ENCODE measurements at places on chromosomes 16 and 17. TPM values are rescaled to one million over a fixed set of nuclear protein-coding genes. Genes with fewer than 3 reads are reported as not detected.

DNA sequence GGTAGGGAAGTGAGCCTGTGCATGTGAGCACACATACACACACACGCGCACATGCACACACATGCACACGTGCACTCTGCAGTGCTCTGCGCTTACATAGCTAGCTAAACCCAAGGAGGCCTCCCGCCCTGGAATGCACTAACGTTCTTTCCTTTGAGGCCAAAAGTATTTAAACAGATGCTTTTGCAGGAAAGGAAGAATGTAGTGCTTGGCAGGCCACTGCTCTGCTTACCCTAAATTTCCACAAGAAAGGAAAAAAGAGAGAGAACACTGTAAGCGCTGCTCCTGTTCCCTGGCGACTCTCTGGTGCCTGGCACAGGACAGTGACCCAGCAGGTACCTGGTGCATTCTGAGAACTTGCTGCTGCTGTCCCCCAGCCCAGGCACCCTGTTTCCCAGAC lies 31.3 kb upstream of the MRPS23 start:
- no peaks in the 10 kb centered on the region for H3K36me3 ChIP-seq
- no peak for DNase-seq
- H3K4me3 ChIP-seq: no peak overlapping the region
- peaks cover 3% of the 10 kb centered on the region for H3K4me1 ChIP-seq
- H3K27ac ChIP-seq: peak overlapping the region; percentile 69
- no peaks in the 10 kb centered on the region for H3K27me3 ChIP-seq

GRCh38 chr17:75124819-75125162 lies 6.8 kb downstream of the NT5C start:
- no peaks in the 10 kb centered on the region for H3K36me3 ChIP-seq
- DNase-seq: no peak
- peak overlapping the region; percentile 96 for H3K27ac ChIP-seq

GRCh38 chr16:68737730-68738629 lies 888 bp downstream of the CDH1 start:
- H3K27ac ChIP-seq: peak overlapping the region; percentile 90
- H3K4me3 ChIP-seq: peak overlapping the region; percentile 90
- H3K36me3 ChIP-seq: no peaks in the 10 kb centered on the region
- H3K4me1 ChIP-seq: no peaks in the 10 kb centered on the region
- DNase-seq: peak; percentile 85

DNA sequence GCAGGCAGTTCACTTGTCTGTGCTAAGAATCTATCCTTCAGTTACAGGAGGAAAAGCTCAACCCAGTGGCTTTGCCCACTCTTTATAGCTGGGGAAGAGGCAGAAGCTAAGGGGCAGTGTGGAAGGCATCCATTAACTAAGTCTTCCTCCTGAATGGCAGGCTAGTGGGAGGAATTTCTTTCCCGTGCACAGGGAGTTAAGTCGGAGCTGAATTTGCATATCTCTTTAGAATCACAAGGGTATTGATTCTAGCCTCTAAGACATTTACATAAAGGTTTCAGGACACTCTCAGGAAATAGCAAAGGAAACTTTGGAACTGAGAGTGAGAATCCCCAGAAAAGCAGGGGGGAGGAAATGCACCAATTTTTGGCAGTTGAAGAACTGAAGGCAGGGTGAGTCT lies 245.6 kb downstream of the CA10 start:
- no peaks in the 10 kb centered on the region for H3K4me1 ChIP-seq
- no peak for DNase-seq
- H3K36me3 ChIP-seq: no peaks in the 10 kb centered on the region
- no peak overlapping the region for H3K4me3 ChIP-seq
- H3K27ac ChIP-seq: no peak overlapping the region

DNA sequence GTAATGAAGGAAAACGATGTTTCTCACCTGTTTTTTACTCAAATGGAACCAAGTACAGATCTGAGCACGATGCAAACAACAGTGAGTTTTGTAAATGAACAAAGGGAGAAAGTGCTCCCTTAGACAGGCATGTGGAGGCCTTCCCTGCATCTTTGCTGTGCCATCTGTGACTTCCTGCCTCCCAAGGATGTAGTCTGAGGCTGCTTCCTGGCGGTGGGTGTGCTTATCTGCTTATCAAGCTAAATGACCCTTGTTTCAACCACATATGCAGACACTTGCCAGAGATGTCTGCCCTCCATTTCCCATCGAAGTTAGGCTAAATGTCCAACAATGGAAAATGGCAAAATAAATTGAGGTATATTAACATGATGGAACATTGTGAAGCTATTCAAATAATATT lies 34.6 kb downstream of the RGS9 start:
- no peaks in the 10 kb centered on the region for H3K4me1 ChIP-seq
- H3K27ac ChIP-seq: no peak overlapping the region
- H3K4me3 ChIP-seq: no peak overlapping the region
- DNase-seq: no peak
- H3K27me3 ChIP-seq: no peaks in the 10 kb centered on the region

DNA sequence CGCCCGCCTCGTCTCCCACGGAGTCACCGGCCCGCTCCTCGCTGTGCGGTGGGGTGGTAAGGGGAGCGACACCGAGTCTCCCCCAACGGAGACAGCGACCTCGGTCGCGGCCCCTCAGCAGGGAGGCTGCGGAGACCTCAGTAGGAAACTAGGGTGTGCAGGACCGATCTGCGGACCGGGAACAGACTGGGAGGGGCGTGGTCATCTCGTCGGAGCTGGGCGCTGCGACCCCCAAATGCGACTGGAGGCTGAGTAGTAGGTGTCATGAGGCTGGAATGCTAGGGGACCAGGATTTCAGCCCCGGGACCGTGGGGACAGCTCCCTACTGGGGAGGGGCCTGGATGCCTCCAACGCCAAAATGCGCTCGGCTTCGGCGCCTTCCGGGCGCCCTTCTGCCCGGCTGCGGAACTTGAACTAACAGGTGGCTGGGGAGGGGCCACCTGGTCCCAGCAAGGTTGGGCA lies 1.3 kb downstream of the CACNG4 start:
- DNase-seq: peak; percentile 35
- H3K27ac ChIP-seq: no peak overlapping the region
- peaks cover 55% of the 10 kb centered on the region for H3K27me3 ChIP-seq
- no peaks in the 10 kb centered on the region for H3K4me1 ChIP-seq
- no peaks in the 10 kb centered on the region for H3K36me3 ChIP-seq

- H3K27ac ChIP-seq: no peak overlapping the region
- peaks cover 12% of the 10 kb centered on the region for H3K36me3 ChIP-seq
- H3K4me1 ChIP-seq: no peaks in the 10 kb centered on the region
These were observed 127.8 kb downstream of the CPPED1 start for GRCh38 chr16:12675852-12676251.

DNA sequence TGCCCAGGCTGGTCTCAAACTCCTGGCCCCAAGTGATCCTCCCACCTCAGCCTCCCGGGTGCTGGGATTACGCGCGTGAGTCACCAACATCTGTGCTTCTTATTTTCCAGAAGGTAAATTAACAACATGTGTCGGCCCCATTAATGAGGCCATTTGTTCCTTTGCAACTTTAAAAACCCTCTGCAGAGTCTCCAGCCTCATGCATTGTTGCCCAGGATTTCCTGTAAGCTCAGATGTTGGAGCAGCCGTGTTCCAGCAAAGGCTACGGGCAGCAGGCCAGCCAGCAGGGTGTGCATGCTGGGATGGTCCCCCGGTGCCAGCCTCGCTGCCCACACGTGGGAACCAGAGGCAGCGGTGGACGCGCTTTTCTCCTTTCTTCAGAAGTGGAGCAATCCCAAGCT lies 19.1 kb upstream of the HEXD start:
- H3K27ac ChIP-seq: no peak overlapping the region
- H3K36me3 ChIP-seq: no peaks in the 10 kb centered on the region
- DNase-seq: no peak
- H3K4me3 ChIP-seq: no peak overlapping the region
- no peaks in the 10 kb centered on the region for H3K4me1 ChIP-seq
- no peaks in the 10 kb centered on the region for H3K27me3 ChIP-seq

GRCh38 chr17:83007504-83008185 lies 71.8 kb upstream of the METRNL start:
- H3K27me3 ChIP-seq: no peaks in the 10 kb centered on the region
- H3K36me3 ChIP-seq: peaks cover 22% of the 10 kb centered on the region
- DNase-seq: no peak
- no peak overlapping the region for H3K27ac ChIP-seq

DNA sequence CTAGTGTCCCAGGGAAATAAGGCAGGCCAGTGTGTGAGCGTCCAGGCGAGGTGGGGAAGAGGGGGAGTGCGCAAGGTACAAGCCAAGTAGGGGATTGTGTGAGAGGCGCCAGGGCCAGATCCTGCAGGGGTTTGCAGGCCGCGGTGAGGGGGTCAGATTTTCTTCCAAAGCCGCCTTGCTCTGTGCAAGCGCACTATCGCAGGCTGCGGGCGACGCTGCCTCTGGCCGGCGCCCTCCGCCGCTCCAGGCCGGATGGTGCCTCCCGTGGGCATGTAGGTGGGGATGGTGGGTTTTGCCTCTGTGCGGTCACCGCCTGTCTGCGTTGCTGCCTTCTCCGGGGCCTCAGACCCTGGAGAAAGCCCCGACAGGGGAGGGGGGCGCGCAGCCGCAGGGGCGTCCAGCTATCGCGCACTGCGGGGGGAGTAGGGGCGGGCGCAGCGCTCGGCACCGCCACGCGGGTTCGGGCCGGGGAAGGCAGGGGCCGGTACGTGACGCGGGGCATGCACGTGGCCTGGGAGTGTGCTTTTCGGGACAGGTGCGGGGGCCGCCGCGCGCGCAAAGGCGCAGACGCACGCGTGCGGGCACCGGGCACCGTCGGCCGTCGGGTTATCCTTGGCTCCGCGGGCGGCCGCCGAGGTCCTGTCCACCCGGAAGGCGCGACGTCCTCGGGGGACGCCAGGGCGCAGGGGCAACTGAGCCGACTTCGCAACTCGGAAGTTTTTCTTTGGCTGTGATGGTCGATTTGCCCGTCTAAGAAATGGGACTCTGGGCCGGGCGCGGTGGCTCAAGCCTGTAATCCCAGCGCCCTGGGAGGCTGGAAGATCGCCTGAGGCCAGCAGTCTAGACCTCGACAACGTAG lies 1.1 kb upstream of the HAPSTR1 start:
- H3K4me1 ChIP-seq: peaks cover 7% of the 10 kb centered on the region
- H3K27me3 ChIP-seq: no peaks in the 10 kb centered on the region
- no peak for DNase-seq
- peaks cover under 1% of the 10 kb centered on the region for H3K36me3 ChIP-seq

- peak within 1 kb of the TSS; percentile 69 for H3K27ac ChIP-seq
- no peaks in the 10 kb centered on the region for H3K27me3 ChIP-seq
- no peaks in the 10 kb centered on the region for H3K36me3 ChIP-seq
- peak within 1 kb of the TSS; percentile 66 for H3K4me3 ChIP-seq
- peak; percentile 90 for DNase-seq
These were observed at the start of gene SLFN12 for GRCh38 chr17:35432176-35433074. TSS of gene SLFN12 (minus strand) at chr17:35432500. CDS start at chr17:35423028, 9,472 bp downstream.

- no peaks in the 10 kb centered on the region for H3K36me3 ChIP-seq
- peak; percentile 53 for DNase-seq
- peaks cover 2% of the 10 kb centered on the region for H3K4me1 ChIP-seq
- no peak overlapping the region for H3K4me3 ChIP-seq
- H3K27ac ChIP-seq: no peak overlapping the region
These were observed 19.0 kb upstream of the KLHDC4 start for GRCh38 chr16:87784812-87785211.

DNA sequence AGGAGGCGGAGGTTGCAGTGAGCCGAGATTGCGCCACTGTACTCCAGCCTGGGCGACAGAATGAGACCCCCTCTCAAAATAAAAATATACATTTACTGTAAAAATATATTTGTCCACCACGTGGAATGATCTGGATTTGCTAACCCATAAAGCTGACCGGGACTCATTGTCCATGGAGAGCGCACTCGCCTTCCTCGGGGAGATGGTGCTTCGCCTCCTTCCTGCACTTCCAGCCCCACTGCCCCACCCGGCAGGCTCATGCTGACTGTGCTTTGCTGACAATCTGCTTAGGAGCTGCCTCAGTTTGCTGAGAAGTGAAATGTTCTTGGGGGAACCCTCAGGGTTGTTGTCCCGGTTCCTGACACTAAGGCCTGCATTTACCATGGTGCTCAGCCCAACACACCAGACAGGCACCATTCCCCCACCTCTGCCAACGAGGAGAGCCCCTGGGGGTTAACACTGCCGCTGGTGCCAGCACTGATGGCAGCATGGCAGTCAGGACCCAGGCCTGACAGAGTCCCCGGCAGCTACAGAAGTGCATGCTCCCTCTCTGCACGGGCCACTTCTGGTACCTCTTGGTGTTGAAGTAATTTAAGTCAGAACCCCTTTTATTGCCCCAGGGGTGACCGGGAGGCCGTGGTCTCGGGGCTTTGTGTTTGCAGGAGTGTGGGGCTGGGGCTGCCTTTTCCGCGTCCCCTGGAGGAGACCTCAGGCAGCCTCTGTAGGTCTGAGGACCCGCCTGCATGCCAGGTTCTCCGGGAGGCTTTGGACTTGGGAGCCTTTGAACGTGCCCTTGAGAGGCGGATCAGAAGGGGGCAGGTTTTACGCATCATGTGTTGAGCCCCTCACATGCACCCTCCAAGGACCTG lies 2.5 kb downstream of the NUBP2 start:
- H3K4me3 ChIP-seq: no peak overlapping the region
- no peak for DNase-seq
- H3K36me3 ChIP-seq: no peaks in the 10 kb centered on the region
- H3K27ac ChIP-seq: no peak overlapping the region
- peaks cover 5% of the 10 kb centered on the region for H3K4me1 ChIP-seq

DNA sequence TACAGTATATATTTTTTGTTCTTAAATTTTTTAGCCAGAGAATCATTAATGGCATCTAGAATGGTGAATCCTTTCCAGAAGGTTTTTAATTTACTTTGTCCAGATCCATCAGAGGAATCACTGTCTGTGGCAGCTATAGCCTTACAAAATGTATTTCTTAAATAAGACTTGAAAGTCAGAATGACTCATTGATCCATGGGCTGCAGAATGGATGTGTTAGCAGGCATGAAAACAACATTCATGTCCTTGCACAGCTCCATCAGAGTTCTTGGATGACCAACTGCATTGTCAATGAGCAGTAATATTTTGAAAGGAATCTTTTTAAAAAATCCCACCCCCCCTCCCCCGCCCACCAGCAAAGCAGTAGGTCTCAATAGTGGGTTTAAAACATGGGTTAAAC lies 51.4 kb downstream of the CACNG1 start:
- peaks cover 4% of the 10 kb centered on the region for H3K36me3 ChIP-seq
- no peaks in the 10 kb centered on the region for H3K4me1 ChIP-seq
- no peaks in the 10 kb centered on the region for H3K27me3 ChIP-seq
- no peak overlapping the region for H3K4me3 ChIP-seq
- no peak for DNase-seq
- no peak overlapping the region for H3K27ac ChIP-seq

- no peak overlapping the region for H3K4me3 ChIP-seq
- no peaks in the 10 kb centered on the region for H3K4me1 ChIP-seq
- H3K27ac ChIP-seq: no peak overlapping the region
These were observed 26.3 kb downstream of the SMURF2 start for GRCh38 chr17:64635647-64636305.

KRTAP1-5 gene
- polyA plus RNA-seq: not detected

HAPSTR1 gene
- 18.1 TPM for polyA plus RNA-seq

TPSB2 gene
- 39.7 TPM for polyA plus RNA-seq

NT5C3B gene
- polyA plus RNA-seq: 10.5 TPM

PIK3R5 gene
- polyA plus RNA-seq: 1.3 TPM

ANKFY1 gene
- 32.8 TPM for polyA plus RNA-seq

SLC5A10 gene
- not detected for polyA plus RNA-seq

POLG2 gene
- 23.9 TPM for polyA plus RNA-seq

GAST gene
- not detected for polyA plus RNA-seq

MRC2 gene
- 11.6 TPM for polyA plus RNA-seq

CASKIN1 gene
- polyA plus RNA-seq: 1.1 TPM

Measured in small intestine (tissue), 16 donors.